ENCODE measurements at places on chromosomes 12 and 14.

GRCh38 chr14:21109377-21110138 lies 8.7 kb downstream of the TMEM253 start:
- no peak for DNase-seq

GRCh38 chr14:23486036-23486435 lies 16.5 kb downstream of the NGDN start:
- DNase-seq: no peak

DNA sequence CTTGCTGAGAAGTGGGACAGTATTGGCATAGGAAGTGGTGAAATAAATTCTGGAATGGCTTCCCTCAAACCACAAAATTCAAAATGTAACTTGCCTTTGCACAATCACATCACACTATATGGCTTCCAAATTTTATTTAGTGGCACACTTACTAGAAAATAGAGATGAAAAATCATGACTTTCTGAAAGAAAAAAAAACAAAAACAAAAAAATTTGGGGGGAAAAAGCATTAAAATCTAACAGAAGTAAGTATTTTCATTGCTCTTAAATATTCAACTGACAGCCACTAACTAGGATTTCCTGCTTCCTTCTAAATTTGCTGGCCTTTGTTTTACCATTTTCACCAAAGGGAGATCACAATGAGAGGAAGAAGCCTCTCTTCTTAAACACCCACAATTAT lies 23.0 kb downstream of the ATF7 start:
- DNase-seq: no peak

DNA sequence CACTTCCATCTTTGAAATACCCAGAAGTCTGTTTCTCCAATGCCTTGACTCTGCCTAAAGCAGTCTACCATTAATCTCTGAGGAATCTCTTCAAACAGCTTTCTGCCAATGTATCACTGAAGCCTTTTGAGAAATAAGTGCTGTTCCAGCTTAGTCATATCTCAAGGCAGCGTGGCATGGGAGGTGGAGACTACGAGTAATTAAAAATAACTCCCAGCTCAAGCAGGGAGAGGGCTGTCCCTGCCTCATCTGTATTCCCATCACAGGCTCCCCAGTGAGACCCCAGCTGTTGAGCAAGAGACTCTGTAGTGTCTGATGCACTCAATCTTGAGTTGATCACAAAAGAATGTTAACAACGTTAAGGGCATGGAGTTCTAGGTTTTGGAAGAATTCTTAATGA lies 700.6 kb downstream of the DIO2 start:
- peak; percentile 85 for DNase-seq

DNA sequence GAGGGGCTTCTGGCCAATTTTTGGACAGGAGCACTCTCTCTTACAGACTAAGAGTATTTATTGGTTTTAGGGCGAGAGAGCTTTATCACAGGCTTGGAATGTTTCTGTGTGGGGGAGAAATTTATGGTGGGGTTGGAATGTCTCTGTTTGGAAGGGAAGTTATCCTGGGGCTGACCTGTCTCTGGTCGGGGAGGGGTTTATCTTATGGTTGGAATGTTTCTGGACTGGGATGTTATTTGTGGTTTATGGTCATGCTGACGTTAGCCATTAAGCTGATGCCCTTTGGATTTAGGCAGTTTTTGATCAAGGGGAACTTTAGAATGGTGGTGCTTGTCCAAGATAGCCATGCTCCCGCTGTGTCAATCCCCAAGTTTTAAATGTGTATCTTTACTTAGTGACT lies 614.8 kb downstream of the DIO2 start:
- DNase-seq: peak; percentile 97

GRCh38 chr14:64995291-64995690 lies 8.6 kb downstream of the FNTB start:
- DNase-seq: no peak

GRCh38 chr12:68119724-68120211 lies 39.8 kb downstream of the IFNG start:
- DNase-seq: no peak

DNA sequence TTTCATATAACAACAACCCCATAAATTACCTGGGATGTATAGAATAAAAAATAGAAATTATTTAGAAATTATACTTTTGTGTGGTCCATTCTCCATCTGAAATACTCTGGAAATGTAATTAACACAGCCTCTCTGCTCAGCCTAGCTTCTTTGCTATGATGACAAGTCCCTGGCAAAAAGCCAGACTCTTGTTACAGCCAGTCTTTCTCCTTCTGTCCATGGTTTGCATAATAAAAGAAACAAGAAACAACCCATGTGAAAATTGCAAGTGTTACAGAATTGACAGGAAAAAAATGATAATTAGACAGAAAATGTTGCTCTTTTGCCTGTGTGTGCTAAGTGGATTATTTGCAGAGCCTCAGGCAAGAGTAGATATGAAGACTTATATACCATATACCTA lies 61.3 kb downstream of the C12orf50 start:
- DNase-seq: no peak

- no peak for DNase-seq
These were observed 1.2 kb downstream of the LMO3 start for GRCh38 chr12:16604596-16605252.

DNA sequence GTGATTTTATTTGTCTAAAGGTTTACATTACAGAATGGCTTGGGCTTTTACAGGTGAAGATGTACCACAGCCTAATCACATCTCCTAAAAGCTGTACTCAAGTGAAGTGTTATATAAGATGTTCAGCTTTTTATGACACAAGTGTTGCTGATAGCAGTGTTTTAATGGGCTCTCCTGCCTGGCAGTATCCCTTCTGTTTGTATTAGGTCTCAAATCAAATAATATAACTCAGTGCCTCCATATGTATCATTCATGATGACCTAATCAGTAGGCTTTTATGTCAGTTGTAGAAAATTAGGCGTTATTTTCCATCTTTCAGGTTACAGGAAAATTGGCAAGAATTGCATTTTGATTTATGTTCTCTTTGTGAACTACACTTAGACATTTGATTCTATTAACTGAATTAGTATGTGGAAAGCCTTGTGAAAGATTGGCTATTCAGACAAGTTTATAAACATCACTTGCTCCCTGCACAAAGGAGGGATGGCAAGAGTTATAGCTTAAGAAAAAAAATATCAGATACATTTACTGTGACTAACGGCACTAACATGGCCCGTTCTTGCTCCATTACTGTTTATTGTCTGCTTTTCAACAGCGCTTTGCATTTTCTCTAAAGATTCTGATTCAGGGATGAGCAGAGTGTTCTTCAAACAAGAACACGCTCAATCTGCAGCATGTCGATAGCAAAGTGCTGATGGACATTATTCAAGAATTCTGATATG lies 143.7 kb upstream of the DIO2 start:
- DNase-seq: no peak

- no peak for DNase-seq
These were observed 13.6 kb downstream of the PAH start for GRCh38 chr12:102903337-102904007.

GRCh38 chr12:29581631-29582030 lies 84.1 kb upstream of the OVCH1 start:
- DNase-seq: peak; percentile 38

GRCh38 chr12:21718944-21719650 lies 55.4 kb downstream of the KCNJ8 start:
- DNase-seq: no peak

All from EL (cell line).